ENCODE measurements at places on chromosomes 2 and 18. TPM values are rescaled to one million over a fixed set of nuclear protein-coding genes. Genes with fewer than 3 reads are reported as not detected.

- H3K36me3 ChIP-seq: no peaks in the 10 kb centered on the region
- DNase-seq: peak; percentile 51
- peaks cover 9% of the 10 kb centered on the region for H3K4me1 ChIP-seq
- H3K27ac ChIP-seq: no peak overlapping the region
These were observed 17.6 kb downstream of the EMX1 start for GRCh38 chr2:72934683-72935610.

GRCh38 chr2:80070587-80070986 lies 234.0 kb downstream of the LRRTM1 start:
- DNase-seq: no peak
- no peaks in the 10 kb centered on the region for H3K4me1 ChIP-seq
- H3K36me3 ChIP-seq: no peaks in the 10 kb centered on the region
- H3K4me3 ChIP-seq: no peak overlapping the region
- no peak overlapping the region for H3K27ac ChIP-seq
- H3K27me3 ChIP-seq: 0 out of 2 replicates have a peak, but pooled peaks cover 8% of the 10 kb centered on the region

DNA sequence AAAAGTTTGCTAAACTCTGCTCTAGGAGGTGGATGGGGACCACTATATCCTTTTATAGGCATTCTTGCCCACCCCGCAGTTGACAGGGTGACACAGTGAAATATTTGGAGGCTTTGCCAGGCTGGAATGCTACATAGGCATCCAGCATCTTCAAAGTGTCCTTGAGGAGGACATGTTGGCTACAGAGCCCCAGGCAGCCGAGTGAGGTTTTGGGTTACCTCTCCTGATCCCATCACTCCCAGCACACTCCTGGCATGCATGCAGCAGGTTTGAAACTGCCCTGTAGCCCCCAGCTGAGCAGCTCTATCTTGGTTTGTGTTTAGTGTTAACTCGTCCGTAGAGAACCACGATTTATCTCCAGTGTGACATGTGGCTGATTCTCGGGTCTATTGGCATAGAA lies 7.3 kb downstream of the FOSL2 start:
- peaks cover 30% of the 10 kb centered on the region for H3K36me3 ChIP-seq
- no peak overlapping the region for H3K4me3 ChIP-seq
- no peaks in the 10 kb centered on the region for H3K27me3 ChIP-seq
- DNase-seq: no peak

DNA sequence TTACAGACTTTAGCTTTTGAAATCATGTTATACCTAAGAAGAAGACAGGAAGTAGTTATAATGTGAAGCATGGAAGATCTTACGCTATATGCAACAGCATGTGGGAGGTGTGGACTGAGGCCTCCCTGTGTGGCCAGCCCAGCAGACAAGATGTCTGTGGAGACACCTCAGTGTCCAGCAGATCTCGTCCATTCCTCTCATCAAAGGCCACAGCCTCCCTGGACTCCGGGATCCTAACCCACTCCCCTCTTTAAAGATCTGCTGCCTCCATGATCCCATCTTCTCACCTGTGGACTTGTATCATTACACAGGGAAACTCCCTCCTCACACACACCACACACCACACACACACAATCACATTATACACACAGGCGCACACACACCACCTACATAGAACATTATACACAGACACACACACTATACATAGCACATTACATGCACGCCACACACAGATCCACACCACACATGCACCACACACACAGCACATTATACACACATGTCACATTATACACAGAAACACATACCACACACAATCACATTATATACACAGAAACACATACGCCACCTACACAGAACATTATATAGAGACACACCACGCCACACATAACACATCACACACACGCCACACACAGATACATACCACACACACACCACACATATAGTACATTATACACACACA lies 89.5 kb downstream of the PXDN start:
- H3K4me3 ChIP-seq: no peak overlapping the region
- H3K27ac ChIP-seq: peak overlapping the region; percentile 40
- DNase-seq: no peak
- H3K4me1 ChIP-seq: peaks cover 28% of the 10 kb centered on the region
- peaks cover 49% of the 10 kb centered on the region for H3K36me3 ChIP-seq

- H3K36me3 ChIP-seq: no peaks in the 10 kb centered on the region
- no peaks in the 10 kb centered on the region for H3K4me1 ChIP-seq
These were observed 63.0 kb downstream of the CABLES1 start for GRCh38 chr18:23198217-23198845.

- H3K4me3 ChIP-seq: no peak overlapping the region
- no peaks in the 10 kb centered on the region for H3K36me3 ChIP-seq
- H3K27ac ChIP-seq: no peak overlapping the region
- no peaks in the 10 kb centered on the region for H3K27me3 ChIP-seq
These were observed 7.8 kb upstream of the ETAA1 start for GRCh38 chr2:67389286-67389685.

Gene KDM3A
- 32.2 TPM for total RNA-seq

- H3K4me3 ChIP-seq: no peak overlapping the region
- no peaks in the 10 kb centered on the region for H3K27me3 ChIP-seq
- no peaks in the 10 kb centered on the region for H3K4me1 ChIP-seq
- H3K27ac ChIP-seq: no peak overlapping the region
- no peak for DNase-seq
These were observed 1507.2 kb upstream of the PIK3C3 start for GRCh38 chr18:40447820-40448219.

DNA sequence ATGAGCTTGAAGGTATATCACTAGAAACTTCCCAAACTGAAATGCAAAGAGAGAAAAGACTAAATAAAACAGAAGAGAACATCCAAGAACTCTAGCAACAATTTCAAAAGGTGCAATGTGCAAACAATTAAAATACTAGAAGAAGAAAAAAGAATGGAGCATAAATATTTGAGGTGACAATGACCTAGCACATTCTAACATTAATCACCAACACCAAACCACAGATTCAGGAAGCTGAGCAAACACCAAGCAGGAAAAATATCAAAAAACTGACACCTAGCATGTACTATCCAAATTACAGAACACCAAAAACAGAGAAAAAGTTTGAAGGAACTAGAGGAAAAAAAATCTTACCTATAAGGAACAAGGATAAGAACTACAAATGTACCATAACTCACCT lies 460.8 kb downstream of the IRS1 start:
- no peaks in the 10 kb centered on the region for H3K36me3 ChIP-seq
- no peak for DNase-seq
- no peak overlapping the region for H3K27ac ChIP-seq
- peaks cover 16% of the 10 kb centered on the region for H3K4me1 ChIP-seq
- H3K27me3 ChIP-seq: no peaks in the 10 kb centered on the region
- no peak overlapping the region for H3K4me3 ChIP-seq

GRCh38 chr2:209940936-209941335 lies 61.5 kb upstream of the RPE start:
- DNase-seq: no peak
- no peak overlapping the region for H3K4me3 ChIP-seq
- no peak overlapping the region for H3K27ac ChIP-seq

GRCh38 chr2:74884866-74885265 lies 50.9 kb downstream of the HK2 start:
- peaks cover 34% of the 10 kb centered on the region for H3K4me1 ChIP-seq
- no peak for DNase-seq
- no peaks in the 10 kb centered on the region for H3K27me3 ChIP-seq
- H3K36me3 ChIP-seq: peaks cover 76% of the 10 kb centered on the region
- H3K4me3 ChIP-seq: no peak overlapping the region
- H3K27ac ChIP-seq: no peak overlapping the region

DNA sequence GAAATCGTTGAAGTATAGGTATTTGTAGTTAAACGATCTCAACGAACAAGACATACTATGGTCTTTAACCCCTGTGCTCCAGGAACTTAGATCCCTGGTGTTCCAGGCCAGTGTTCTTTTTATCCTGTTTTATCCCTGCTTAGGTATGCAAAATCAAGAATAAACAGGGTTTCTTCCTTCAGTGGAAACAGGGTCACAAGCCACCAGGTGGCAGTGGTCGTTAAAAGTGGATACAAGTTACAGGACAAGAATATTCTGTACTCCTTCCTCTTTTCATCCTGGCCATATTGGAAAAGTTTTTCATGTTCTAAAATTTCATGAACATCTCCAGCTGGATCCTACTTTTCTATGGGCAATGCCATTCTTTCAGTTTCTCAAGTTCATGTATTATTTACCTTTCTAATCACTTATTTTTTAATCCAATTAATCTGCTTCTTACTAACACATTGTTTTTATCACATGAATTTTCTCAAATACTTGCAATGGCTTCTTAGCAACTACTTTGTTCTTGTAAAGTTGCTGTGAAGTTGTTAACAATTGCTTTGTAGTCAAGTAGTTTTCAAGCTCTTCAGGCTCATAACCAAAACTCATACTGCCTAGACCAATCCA lies 16.4 kb upstream of the HNMT start:
- DNase-seq: peak; percentile 84
- no peak overlapping the region for H3K4me3 ChIP-seq
- H3K27me3 ChIP-seq: no peaks in the 10 kb centered on the region
- no peak overlapping the region for H3K27ac ChIP-seq

DNA sequence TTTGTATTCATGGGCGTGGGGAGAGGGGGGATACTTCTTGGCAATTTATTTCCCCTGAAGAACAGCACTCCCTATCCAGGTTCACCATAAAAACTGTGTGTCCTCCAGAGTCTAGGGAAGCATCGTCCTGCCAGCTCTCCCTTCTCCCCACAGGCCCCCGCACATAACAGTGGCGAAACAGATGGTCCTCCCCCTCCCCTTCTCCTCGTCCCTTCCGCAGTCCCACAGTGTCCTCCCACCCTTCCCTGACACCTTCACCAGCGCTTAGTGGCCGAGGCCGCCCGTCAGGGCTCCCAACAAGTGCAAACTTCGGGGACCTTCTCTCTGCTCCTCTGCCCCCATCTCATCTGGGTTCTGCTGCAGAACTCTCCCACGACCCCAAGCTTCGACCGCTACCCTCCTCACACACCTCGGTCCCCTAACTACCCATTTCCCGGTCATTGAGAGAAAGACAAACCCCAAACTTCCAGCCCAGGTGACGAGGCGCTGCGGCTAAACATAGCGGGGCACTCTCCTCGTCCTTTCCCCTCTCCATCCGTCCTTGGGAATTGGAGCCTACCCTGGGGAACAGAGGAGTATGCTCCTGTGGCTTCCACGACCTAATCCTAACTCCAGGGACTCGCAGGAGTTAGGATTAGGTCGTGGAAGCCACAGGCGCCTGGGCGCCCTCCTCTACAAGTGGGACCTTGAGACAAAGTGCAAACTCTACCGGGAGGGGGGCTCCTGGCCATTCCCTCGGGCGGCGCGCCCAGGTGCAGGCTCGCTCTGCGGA lies 971 bp downstream of the ZNF385B start:
- H3K27ac ChIP-seq: no peak overlapping the region
- peaks cover 4% of the 10 kb centered on the region for H3K4me1 ChIP-seq
- peak overlapping the region; percentile 83 for H3K4me3 ChIP-seq

DNA sequence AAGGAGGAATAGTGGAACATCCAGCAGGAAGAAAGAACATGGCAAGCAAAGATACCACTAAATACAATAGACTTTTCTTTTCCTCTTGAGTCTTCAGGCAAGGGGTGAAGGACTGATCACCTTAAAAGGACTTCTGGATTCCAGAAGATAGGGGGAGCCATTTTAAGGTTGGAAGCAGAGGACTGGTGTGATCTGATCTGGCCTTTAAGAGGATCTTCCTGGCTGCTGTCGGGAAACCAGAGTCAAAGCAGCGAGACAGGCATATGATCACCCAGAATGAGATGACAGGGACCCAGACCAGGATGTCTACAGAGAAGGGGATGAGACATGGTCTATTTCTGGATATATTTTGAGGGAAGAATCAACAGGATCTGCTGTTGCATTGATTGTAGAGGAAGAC lies 558.0 kb downstream of the STK39 start:
- H3K4me3 ChIP-seq: no peak overlapping the region
- DNase-seq: peak; percentile 28
- no peaks in the 10 kb centered on the region for H3K36me3 ChIP-seq
- H3K27ac ChIP-seq: no peak overlapping the region

GRCh38 chr18:57004366-57005121 lies 142.3 kb upstream of the BOD1L2 start:
- no peaks in the 10 kb centered on the region for H3K27me3 ChIP-seq
- H3K27ac ChIP-seq: no peak overlapping the region
- DNase-seq: peak; percentile 56

GRCh38 chr2:28347193-28347592 lies 45.5 kb upstream of the FOSL2 start:
- no peak for DNase-seq
- H3K27ac ChIP-seq: no peak overlapping the region
- H3K27me3 ChIP-seq: no peaks in the 10 kb centered on the region
- H3K4me3 ChIP-seq: no peak overlapping the region

DNA sequence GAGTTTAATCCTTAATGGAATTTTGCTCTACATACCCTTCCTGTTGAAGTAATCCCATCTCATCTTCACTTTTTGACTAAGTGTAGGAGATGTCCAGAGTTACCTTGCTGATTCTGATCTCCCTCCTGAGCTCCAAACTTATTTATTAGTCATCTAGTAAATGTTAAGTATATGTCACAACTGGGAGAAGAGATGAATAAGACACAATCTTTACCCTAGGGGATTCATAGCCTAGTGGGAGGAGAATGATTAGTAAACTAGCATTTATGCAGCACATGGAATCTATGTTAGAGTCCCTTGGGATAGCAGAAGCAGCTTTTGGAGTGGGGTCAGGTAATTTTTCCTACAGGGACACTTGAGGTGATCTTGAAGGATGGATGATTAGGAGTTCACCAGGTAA lies 20.7 kb downstream of the ACVR2A start:
- H3K4me3 ChIP-seq: no peak overlapping the region
- peak; percentile 38 for DNase-seq
- H3K27me3 ChIP-seq: no peaks in the 10 kb centered on the region
- peaks cover 14% of the 10 kb centered on the region for H3K4me1 ChIP-seq
- no peaks in the 10 kb centered on the region for H3K36me3 ChIP-seq
- H3K27ac ChIP-seq: no peak overlapping the region

DNA sequence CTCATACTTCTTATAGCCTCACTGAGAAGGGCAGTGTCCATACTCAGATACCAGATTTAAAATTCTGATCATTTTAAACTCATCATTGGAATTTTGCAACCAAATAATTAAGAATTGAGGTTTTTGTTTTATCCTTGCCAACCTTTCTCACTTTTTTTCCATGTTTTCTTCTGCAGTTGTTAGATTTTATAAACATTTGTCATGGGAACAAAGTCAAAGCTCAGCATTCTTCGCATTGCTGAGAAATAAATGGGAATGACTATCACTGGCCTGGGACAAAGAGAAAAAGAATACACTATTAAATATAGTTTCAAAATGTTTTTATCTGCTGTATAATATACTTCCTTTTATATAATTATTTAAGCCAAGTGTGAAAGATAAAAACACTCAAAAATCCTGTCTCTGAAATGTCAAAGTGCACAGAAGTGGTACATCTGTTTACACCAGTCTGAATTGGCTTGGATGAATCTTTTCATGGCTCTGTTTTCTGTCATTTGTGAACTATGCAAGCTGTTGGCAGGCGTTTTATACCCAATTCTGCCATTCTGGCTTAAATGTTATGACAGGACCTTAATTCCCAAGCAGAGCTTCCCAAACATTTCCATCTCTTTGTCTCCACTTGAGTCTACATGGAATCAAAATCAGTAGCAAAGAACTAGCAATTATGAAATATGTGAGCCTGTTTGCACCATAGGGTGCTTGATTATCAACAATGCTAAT lies 249.3 kb upstream of the SYT4 start:
- no peaks in the 10 kb centered on the region for H3K36me3 ChIP-seq
- no peak overlapping the region for H3K4me3 ChIP-seq
- DNase-seq: no peak

- H3K27ac ChIP-seq: no peak overlapping the region
- no peak for DNase-seq
- H3K4me1 ChIP-seq: no peaks in the 10 kb centered on the region
These were observed 111.7 kb downstream of the CCDC102B start for GRCh38 chr18:68909579-68909978.

GRCh38 chr18:70998490-70998889 lies 709.6 kb downstream of the SOCS6 start:
- peak; percentile 9 for DNase-seq
- H3K27me3 ChIP-seq: no peaks in the 10 kb centered on the region
- H3K4me3 ChIP-seq: no peak overlapping the region

Gene IL36RN
- not detected for total RNA-seq
